ENCODE measurements at places on chromosomes 7 and 10. TPM values are rescaled to one million over a fixed set of nuclear protein-coding genes. Genes with fewer than 3 reads are reported as not detected.

The PTPRN2 gene
- 5.1 TPM for total RNA-seq

The TMEM130 gene
- 2.3 TPM for total RNA-seq

The BZW2 gene
- 29.8 TPM for total RNA-seq

DNA sequence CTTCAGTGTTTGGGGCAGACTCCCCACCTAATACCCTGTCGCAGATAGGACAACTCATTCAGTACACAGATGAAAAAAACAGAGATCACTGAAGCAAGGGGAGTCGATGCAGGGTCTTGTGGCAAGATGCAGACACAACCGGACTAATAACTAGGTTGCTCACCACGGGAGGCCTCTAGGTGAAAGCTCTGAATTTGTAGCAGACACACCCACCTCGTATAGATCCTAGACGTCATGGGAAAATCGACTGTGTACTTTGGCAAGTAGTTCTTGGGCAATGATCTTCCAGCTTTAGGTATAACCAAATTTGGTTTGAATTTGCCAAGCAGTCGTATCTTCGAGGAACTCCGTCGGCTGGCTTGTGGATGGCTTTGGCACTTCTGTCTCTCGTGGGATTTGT is 88.1 kb downstream of the TCF7L2 start:
- DNase-seq = no peak

GRCh38 chr7:121448429-121448828 is 52.3 kb upstream of the FAM3C start:
- DNase-seq = no peak

- DNase-seq = no peak
Observed at GRCh38 chr10:30697806-30698205, 68.3 kb upstream of the LYZL2 start.

- peak; percentile 25 for DNase-seq
Observed at GRCh38 chr10:85548034-85548433, 818.6 kb downstream of the GRID1 start.

All from upper lobe of left lung (tissue), 6 donors.